ENCODE measurements at places on chromosomes 16 and 17.

DNA sequence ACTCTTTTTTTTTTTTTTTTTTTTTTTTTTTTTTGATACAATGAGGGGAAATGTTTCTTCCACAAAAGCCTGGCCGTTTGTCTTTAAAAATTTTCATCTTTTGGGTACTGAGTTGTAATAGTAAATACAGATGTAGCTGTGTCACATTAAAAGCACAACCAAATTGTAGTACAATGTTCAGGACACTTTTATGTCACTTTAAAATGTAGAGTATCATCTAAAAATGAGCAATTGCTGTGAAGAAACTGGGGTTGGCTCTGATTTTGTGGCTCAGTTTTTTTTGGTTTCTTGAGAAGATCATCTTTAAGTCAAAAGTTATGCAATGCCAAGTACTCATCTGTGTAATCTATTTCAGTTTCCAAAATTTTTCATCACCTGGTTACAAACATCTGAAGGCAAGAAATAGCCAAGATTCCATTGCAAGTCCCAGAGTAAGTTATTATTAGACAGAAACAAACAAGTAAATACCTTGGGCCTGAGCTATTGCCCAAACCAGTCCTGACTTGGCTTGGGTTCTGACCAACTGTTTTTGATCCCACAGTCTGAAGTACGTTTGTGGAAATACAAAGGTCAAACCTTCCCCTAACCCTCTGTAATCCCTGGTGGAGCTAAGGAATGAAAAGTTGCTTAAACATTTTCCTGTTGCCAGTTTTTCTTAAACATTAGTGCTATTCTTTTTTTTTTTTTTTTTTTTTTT is 717.2 kb downstream of the WWOX start:
- no peak for DNase-seq

DNA sequence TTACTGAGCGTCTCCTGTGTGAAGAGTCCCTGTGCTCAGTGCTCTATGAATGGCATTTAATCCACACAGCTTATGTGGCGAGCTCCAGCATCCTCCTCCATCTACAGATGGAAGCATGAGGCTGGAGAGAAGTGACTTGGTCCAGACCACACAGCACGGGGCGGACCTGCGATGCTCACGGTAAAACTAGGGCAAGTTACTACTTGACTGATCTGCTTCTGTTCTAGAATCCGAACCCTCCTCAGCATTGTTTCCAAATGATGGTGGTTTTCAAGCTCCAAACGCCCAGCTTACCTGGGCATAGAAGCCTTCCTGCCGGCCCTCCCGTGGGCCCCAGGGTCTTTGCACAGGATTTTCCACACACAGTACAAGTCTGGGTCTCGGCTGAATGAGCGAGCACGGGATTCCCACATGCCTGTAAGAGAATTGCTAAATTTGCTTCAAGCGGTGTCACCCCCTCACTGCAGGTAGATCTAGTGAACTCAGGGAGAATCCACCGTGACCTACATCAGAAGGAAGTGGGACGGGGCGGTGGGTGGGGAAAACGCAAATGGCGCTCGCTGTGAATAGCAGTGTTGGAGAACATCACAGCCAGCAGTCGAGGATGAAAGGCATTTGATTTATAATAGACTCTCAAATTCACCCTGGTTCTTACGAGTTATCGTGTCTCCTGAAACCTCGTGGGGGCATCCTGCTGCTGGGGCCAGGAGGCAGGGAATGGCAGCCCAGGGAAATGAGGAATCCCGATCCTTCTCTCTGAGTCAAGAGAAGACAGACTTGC is 101.1 kb downstream of the CMIP start:
- no peak for DNase-seq

DNA sequence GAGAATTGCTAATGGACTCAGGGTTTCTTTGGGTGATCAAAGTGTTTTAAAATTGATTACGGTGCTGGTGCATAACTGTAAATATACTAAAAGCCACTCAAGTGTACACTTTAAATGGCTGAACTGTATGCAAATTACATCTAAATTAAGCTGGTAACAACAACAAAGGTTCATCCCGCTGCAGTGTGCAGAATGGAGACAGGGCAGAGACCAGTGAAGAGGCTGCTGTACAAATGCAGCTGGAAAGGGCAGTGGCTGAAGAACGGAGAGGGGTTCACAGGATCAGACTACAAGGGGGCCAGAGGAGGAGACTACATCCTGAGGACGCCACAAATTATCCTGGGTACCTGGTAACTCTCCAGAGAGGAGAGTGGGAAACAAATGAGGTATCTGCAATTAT is 9.0 kb upstream of the ITGAE start:
- no peak for DNase-seq

DNA sequence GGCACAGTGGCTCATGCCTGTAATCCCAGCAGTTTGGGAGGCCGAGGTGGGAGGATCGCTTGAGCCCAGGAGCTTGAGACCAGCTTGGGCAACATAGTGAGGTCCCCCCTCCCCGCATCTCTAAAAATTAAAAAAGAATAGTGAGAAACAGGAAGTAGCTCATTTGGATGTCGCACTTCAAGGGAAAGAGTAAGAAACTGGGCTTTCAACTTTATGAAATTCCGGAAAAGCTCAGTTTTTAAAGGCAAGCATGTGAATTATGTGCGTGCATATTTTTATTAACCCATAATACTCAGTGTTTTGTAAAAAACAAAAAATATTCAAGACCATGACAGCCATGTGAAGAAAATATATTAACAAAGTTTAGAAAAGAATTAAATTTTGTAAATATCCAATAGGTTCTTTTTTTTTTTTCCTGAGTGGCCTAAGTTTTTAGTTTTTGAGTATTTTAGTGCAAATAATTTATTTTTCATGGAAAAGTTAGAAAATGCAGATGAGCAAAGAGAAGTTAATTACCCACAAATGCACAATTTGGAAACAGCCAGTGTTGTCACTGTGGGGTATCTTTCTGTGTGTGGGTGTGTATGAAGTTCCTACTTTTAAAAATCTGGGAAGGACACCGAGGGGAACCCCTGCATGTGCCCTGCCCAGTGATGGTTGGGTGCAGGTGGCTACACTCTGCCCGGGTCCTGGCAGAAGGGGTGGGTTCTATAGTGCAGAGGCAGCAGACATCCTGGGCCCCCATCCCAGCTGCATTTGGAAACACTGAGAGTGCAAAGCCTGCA is 40.0 kb downstream of the CIBAR2 start:
- no peak for DNase-seq

DNA sequence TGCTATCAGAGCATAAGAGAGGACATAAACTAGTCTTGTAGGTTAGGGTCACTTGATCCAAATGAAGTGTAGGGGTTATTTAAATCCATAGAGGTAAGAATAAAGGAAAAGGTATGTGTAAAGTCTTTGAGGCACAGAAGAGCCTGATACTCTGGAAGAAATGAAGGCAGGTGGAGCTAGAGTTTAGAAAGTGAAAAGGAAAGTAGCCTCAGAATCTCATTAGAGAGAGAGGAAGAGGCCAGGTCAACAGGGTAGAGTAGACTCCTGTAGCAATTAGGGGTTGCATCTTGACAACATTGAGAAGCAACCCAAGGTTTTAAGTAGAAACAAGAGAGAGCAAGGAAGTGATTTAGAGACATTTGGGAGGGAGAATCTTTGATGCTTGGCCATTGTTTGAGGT is 235.2 kb upstream of the SOX9 start:
- no peak for DNase-seq

GRCh38 chr17:79413611-79414010 is 197.2 kb downstream of the RBFOX3 start:
- peak; percentile 88 for DNase-seq

- no peak for DNase-seq
Measured at GRCh38 chr16:85310868-85311585, 198.8 kb upstream of the CIBAR2 start.

Measured in NCI-H1105 (cell line).